ENCODE measurements at places on chromosomes 2 and 18.
A peak's percentile ranks its signal among the peaks of the same experiment; 100 is the strongest.

GRCh38 chr2:42193722-42194187 lies 24.6 kb downstream of the EML4 start:
- DNase-seq: no peak

- DNase-seq: no peak
These were observed 17.5 kb downstream of the SMAD2 start for GRCh38 chr18:47912794-47913585.

- no peak for DNase-seq
These were observed 6.2 kb downstream of the SEPTIN2 start for GRCh38 chr2:241321886-241322285.

GRCh38 chr18:11005528-11005927 lies 143.8 kb downstream of the PIEZO2 start:
- peak; percentile 58 for DNase-seq

- no peak for DNase-seq
These were observed 634.0 kb downstream of the LRP1B start for GRCh38 chr2:141496810-141497209.

DNA sequence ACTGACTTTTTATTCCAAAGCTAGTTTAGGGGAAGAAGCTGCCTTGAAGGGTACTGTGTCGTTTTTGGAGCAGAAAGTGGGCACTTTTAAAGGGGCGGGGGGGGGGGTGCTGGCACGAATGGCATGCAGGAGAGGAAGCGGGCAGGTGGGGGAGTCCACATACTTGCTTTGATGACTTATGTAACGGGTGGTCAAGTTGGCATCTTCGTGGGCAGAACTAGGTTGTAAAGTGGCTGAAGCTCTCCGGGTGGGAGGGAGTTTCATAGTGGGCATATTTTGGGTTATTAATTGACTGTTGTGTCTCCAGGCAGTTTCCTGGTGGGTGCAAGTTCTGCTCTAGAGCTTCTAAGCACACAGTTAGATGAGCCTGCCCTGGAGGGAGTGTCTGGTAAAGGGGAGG lies 19.9 kb downstream of the PCARE start:
- no peak for DNase-seq

GRCh38 chr2:172704072-172704936 lies 31.3 kb upstream of the RAPGEF4 start:
- no peak for DNase-seq

GRCh38 chr2:120402067-120402433 lies 56.1 kb downstream of the INHBB start:
- DNase-seq: no peak

DNA sequence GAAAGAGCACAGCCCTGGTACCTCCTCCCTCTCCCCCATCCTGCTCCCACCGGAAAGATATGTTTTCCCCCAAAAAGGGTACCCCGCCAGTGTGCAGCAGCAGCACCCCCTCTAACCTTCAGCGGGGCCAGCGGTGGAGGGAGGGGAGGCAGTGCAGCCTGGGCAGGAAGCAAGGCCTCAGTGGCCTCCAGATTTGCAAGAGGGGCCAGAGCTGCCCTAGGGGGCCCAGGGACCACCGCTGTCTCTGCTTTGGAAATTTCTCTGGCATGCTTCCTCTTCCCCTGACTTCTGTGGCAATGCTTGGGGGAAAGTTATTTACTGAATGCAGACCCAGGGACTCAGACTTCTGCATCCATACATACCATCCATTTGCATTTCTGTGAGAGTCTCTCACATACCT lies 111.5 kb downstream of the KLHL29 start:
- DNase-seq: no peak

- DNase-seq: no peak
These were observed 135.1 kb downstream of the THADA start for GRCh38 chr2:43460611-43461365.

GRCh38 chr2:41782306-41783158 lies 265.3 kb upstream of the PKDCC start:
- DNase-seq: peak; percentile 15

- no peak for DNase-seq
These were observed 1.5 kb downstream of the CAB39 start for GRCh38 chr2:230714136-230714480.

DNA sequence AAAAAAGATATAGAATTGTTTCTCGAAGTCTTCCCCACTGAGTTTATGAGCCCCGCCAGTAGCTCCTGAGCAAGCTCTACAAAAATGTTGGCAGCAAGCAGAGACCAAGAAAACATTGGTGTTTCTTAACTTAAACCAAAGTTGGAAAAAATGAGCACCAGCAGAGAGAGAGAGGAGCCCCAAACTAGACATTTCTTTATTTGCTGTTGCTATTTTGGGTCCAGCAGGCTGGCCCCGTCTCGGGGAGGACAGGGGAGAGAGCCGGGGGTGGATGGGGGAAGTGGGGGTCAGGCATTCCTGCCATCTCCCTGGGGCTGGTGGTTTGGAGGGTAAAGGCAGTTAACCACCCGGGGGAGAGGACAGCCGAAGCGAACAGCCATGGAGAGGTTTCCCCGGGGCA lies 113.0 kb downstream of the DYSF start:
- DNase-seq: no peak

GRCh38 chr18:39749154-39749553 lies 2183.6 kb upstream of the CELF4 start:
- DNase-seq: no peak

- DNase-seq: no peak
These were observed 53.2 kb downstream of the SH3BP4 start for GRCh38 chr2:235005023-235005422.

DNA sequence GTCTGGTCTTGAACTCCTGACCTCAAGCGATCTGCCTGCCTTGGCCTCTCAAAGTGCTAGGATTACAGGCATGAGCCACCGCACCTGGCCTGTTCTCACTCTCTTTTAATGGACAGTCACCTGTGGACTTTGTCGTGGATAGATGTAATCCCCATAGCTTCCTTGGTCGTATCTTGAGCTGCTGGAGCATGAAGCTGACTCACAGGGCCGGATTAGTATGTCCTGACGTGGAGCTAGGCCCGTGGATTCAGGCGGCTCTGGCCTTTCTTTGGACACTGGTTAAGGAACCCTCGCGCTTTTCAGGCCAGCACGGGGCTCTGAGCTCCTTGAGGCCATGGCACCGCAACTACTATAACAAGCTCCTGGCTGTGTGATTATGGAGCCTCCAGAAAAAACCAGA lies 27.5 kb upstream of the GBX2 start:
- DNase-seq: no peak

DNA sequence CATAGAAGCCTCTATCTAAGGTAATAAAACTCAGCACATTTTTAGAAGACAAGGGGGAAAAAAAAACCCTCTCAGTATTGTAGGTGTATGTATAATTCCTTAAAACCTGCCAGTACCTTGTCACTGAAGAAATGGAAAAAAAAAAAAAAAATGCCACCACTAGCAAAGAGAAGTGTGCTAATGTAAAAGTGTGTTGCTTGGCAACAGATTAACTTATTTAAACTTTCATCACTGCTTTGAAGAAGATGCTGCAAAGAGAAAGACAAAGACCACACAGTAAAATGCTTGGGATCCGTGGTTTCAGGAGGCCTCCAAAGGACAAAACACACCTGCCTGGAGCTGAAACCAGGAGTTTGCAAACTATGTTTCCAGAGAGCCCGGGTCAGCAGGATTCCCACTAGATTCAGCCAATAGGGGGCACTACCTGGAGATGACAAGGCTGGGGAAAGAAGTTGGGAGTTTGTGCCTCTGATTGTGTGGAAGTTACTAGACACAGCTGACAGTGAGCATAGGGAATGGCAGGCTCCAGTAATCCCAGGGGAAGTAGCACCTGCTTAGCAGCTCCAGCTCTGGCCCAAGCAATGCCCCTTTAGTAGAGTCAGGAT lies 169.1 kb upstream of the TRIB2 start:
- no peak for DNase-seq

DNA sequence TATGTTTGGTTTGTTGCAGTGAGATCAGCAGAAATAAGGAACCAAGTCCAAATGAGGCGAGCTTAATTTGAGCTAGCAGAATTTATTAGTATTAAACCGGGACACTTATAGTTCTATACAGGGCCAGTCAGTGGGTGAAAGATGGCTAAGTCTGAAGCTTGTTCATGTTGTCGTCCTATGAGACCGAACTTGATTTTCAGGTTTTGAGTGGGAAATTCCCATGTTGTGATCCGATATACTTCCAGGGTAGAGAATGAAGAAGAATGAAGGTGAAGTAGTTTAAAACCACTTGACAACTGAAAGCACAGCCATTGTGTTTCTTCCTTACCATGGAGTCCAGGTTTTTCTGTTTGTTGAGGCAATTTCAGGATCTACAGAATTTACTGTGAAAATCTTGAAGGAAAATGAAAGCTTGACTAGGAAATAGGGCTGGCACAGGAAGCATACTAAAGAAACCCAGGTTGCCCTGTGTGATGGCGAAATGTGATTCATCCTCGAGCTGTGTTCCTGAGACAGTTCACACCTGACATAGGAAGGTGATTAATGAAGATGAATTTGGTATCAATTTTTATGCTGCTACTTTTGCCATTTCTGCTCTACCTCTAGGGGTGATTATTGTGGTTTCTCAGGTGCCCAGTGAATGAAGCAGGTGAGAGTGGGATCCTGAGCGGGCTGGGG lies 37.6 kb upstream of the MGAT5 start:
- no peak for DNase-seq

- DNase-seq: no peak
These were observed 47.3 kb downstream of the TMEM17 start for GRCh38 chr2:62458671-62459081.

DNA sequence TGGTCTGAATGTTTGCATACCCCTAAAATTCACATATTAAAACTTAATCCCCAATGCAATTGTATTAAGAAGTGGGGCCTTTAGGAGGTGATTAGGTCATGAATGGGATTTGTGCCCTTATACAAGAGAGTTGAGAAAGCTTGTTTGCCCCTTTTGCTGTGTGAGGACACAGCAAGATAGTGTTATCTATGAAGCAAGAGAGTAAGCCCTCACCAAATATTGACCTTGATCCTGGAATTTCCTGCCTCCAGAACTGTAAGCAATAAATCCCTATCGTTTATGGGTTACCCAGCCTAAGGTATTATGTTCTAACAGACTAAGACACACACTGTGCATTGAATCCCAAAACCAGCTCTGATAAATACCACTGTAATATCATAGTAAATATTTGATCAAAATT lies 32.2 kb downstream of the NR4A2 start:
- no peak for DNase-seq

DNA sequence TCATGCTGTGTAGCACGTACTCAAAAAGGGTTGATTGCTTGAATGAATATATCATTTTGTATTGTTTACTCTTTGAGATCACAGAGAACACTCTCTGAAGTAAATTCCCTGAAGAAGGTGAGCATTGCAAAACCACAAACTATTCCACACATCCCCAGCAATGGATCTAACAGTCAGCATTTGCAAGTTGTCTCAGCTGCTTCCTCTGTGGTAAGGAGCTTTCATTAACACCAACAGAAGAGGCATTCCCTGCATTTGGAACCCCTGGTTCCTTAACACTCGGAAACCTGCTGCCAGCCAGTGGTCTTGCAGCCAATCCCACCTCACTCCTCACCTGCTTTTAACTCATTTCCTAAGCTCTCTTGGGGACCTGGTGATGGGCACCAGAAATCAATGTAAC lies 108.4 kb downstream of the IRS1 start:
- no peak for DNase-seq

- DNase-seq: no peak
These were observed 74.1 kb upstream of the EHBP1 start for GRCh38 chr2:62631160-62632085.

DNA sequence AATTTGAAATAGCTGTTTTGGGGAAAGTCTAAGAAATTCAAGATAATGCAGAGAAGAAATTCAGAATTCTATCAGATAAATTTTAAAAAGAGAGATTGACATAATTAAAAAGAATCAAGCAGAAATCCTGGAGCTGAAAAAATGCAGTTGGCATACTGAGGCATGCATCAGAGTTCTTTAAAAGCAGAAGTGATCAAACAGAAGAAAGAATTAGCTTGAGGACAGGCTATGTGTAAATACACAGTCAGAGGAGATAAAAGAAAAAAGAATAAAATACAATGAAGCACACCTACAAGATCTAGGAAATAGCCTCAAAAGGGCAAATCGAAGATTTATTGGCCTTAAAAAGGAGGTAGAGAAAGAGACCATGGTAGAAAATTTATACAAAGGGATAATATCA lies 57.1 kb downstream of the CYTIP start:
- no peak for DNase-seq
